ENCODE measurements at places on chromosomes 7 and 10.

- DNase-seq: no peak
Measured at GRCh38 chr10:88243202-88243744, 339.8 kb downstream of the RNLS start.

DNA sequence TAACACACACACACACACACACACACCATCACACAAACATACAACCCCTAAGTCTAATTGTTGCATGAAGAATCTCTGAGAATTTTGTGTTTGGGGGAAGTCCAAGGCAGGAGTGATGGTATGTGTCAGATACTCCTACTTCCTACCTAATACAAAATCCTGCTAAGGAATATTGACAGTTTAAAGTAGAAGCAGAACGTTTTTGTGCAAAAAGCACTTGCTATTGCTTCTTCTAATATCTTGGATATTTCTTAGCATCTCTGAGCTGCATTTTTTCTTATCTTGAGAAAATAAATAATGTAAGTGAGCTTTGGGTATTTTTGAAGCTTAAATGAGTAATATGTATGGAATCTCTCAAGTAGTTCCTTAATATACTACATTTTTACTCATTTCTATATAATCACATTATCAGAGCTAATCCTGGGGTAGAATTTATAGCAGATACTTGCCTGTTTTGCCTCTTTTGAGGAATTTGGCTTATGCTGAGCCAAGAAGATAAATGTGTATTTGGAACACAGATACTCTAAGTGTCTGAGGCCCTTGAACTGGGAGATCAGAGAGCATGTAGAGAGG, 212.3 kb downstream of the DKK1 start:
- no peak for DNase-seq

DNA sequence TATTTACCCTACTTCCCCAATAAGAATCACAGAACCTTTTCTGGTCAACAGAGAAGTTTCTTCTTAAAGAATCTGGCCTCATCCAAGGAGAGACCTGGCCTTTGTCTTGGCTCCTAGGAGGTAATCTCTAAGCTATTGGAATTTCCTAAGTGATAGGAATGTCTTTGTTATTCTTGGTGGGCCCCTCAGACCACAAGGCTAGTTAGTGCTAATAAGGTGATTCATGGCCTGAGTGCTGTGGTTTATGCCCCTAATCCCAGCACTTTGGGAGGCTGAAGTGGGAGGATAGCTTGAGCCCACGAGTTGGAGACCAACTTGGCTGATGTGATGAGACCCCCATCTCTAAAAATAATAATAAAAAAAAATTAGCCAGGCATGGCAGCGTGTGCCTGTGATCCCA, 60.0 kb upstream of the CYP2C18 start:
- no peak for DNase-seq

DNA sequence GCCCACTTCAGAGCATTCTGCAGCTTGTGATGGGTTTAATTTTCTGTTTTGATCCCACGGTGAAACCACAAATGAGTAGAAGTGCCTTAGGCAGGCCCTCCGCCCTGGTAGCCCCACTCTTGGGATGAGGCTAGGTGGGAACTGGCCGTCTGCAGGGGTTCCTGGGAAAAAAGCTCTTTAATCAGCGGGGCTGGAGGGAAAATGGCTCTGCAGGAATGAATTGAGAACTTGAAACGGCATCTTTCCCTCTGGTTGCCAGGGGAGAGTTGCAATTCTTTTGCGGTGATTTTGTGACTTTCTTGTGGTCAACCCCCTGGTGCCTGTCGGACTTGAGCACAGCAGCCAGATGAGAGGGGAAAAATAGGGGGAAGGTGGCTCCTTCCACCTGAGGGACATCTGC, 32.7 kb downstream of the COL26A1 start:
- DNase-seq: no peak

- no peak for DNase-seq
Measured at GRCh38 chr7:66682350-66683093, 53.8 kb downstream of the KCTD7 start.

- peak; percentile 79 for DNase-seq
Measured at GRCh38 chr10:79266543-79267312, 80.5 kb upstream of the PPIF start.

- no peak for DNase-seq
Measured at GRCh38 chr7:47574482-47575329, 7.2 kb downstream of the TNS3 start.

- DNase-seq: no peak
Measured at GRCh38 chr10:69972981-69973397, 79.7 kb upstream of the MACROH2A2 start.

- DNase-seq: no peak
Measured at GRCh38 chr7:76133164-76133775, 68.4 kb upstream of the SRRM3 start.

DNA sequence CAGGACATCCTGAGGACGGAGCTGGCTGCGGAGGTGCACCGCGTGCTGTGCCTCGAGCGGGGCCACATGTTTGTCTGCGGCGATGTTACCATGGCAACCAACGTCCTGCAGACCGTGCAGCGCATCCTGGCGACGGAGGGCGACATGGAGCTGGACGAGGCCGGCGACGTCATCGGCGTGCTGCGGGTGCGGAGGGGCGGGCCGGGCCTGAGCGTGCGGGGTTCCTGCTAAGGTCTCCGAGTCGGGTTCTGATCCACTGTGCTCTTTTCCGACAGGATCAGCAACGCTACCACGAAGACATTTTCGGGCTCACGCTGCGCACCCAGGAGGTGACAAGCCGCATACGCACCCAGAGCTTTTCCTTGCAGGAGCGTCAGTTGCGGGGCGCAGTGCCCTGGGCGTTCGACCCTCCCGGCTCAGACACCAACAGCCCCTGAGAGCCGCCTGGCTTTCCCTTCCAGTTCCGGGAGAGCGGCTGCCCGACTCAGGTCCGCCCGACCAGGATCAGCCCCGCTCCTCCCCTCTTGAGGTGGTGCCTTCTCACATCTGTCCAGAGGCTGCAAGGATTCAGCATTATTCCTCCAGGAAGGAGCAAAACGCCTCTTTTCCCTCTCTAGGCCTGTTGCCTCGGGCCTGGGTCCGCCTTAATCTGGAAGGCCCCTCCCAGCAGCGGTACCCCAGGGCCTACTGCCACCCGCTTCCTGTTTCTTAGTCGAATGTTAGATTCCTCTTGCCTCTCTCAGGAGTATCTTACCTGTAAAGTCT, 10.4 kb downstream of the ATG9B start:
- DNase-seq: peak; percentile 87

GRCh38 chr10:129131457-129132132, 335.4 kb upstream of the MGMT start:
- DNase-seq: no peak

DNA sequence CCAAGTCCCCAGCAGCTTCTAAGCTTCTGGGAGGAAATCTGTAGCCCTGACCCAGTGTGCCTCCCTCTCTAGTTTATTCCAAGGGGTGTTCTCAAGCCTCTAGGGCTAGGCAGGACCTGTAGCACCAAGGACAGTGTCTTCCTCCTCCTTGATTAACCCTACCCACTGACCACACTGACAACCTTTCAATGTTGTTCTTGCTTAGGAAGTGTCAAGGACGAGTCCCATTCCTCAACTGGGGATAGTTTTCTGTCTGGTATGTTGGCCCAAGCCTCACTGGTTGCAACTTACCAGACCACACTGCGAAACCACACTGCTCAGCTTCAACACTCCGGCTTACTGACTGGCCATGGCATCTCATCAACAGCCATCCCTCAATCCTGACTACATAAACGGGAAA, 100.0 kb downstream of the RNF216 start:
- no peak for DNase-seq

- peak; percentile 7 for DNase-seq
Measured at GRCh38 chr7:117385363-117386109, 41.8 kb downstream of the ASZ1 start.

GRCh38 chr10:58305821-58306220, 29.0 kb upstream of the UBE2D1 start:
- no peak for DNase-seq

- DNase-seq: no peak
Measured at GRCh38 chr10:121574519-121575166, 23.6 kb downstream of the FGFR2 start.

GRCh38 chr7:124059375-124059774, 26.5 kb upstream of the TMEM229A start:
- DNase-seq: peak; percentile 34

- DNase-seq: no peak
Measured at GRCh38 chr7:18655912-18656311, 160.4 kb downstream of the HDAC9 start.

DNA sequence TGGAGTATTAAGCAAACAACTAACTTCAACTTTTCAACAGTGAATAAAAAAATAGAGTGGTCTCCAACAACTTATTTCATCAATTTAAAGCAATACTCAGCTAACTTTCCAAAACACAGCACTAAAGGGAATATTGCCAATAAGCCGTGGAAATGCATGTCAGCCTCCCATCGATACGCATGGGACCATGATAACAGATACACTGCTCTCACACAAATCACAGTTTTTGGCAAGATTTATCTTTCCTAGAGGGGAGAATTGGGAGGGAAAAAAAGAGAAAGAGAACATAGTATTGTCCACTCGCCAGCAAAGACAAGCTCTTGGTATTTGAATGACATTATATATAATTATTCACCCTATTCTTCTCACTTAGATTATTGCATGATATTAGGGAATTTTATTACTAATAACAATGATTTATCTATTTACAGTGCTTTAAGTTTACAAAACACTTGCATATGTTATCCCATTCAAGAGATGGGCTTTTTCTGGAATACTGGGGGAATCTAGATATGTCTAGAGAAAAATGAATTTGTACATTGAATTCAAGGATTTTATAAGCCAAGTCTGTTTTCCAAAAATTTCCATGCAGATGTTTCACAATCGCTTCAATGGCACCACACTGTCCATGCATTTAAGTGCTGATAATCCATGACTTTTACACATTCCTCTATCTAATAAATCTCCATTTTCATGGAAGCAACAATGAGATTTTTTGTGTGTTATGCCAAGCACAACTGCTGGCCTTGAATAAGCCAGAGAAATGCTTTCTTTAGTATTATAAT, 194.0 kb upstream of the MGMT start:
- DNase-seq: no peak

DNA sequence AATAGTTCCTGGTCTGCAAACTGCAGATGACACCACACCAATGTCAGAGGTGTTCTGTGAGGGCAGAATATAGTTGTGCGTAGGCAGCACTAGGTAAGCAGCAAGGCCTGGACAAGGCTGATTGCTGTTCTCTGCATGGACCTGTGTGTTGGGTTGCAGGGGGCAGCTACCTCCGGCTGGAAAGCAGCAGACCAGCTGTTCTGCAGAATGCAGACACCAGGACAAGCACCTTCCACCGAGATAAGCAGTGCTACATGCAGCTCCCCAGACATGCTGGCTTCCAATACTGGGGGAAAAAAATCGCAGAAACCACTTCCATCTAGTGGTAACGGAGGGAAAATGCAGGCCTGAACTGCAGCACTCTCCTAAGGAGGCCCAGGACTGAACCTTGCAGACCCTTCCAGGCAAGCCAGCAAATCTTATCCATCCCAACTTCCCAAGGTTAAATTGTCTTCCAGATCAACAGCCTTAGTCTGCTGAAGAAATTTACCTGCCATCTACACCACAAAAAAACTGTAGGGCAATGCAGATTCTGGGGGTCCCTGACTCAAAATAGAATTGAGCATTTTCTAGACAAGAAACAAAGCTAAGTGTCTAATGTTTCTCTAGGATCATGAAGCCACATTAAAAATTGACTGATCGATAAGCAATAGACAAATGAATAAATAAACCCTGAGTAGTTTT, 50.5 kb upstream of the COBL start:
- peak; percentile 59 for DNase-seq

DNA sequence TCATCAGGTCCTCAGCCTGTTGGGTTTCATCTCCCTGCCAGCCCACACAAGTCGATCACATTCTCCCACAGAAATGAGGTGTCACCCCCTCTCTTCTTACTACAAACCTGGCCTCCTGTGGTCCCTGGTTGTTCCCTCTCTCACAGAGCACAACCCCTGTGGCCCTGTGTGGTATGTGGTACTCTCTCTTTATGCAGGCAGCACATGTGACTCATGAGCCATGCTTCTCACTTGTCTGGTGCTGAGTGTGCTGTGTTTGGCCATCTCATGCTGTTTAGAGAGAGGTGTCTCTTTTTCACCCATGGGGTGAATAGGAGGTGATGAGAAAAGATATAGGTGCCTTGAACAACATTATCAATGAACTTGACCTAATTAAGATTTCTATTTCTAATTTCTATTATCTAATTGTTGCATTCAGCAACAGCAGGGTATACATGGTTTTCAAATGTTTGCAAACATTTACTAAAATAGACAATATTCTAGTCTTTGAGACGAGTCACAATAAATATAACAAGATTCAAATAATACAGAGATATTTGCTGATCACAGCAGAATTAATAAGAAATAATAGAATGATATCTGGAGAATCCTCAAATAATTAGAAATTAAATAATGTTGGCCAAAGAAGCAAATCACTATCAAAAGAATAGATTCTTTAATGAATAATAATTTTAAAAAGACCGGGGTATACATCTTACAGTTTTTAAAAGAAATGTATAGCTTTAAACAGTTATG, 633.8 kb upstream of the IGFBP3 start:
- no peak for DNase-seq

- DNase-seq: no peak
Measured at GRCh38 chr10:77899080-77899477, 27.5 kb downstream of the DLG5 start.

GRCh38 chr7:112743811-112744210, 46.4 kb downstream of the TMEM168 start:
- DNase-seq: no peak

GRCh38 chr10:93420944-93421825, 60.9 kb downstream of the MYOF start:
- no peak for DNase-seq

DNA sequence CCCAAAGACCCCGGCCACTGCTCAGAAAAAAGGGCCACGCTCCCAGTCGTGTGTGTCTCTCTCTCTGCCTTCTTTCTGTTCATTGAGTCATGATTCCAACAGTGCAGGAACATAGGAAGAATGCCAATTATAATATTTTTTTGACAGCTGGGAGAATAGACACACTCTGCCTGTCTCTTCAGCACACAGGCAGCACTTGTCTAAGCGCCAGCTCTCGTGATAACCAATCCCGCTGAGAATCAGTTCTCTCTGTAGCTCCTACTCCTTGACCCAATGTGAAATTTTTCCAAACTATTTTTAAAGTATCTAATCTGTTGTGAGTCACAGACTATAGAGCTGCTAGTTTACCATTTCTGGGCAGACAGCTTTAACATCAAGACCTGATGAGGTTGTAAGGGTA, 145.7 kb upstream of the RHEB start:
- DNase-seq: no peak

- no peak for DNase-seq
Measured at GRCh38 chr10:86857128-86857721, 100.2 kb downstream of the MMRN2 start.

DNA sequence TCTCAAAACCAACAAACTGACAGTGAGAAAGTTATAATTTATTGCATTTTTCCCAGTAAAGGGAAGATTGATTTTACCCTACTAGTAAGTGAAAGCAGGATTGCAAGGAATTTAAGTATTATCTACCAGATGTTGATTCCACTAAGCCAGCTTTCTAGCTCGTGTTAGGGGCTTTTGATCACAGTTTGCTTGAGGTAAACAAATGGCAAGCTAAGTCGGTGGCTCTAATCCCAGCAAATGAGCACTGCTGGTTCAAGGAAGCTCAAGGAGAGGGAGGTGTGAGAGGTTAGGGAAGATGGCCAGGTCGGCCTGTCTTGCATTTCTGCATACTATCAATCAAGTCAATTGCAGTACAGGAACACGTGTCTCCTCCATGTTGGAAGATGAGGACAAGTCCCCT, 448.7 kb upstream of the POM121L12 start:
- DNase-seq: no peak

All from GM13977 (cell line).